Small intestine (tissue), 16 donors: ENCODE measurements at places on chromosomes 1 and 21. TPM values are rescaled to one million over a fixed set of nuclear protein-coding genes. Genes with fewer than 3 reads are reported as not detected.

Gene LCK
- polyA plus RNA-seq = 4.0 TPM

Gene DIRAS3
- polyA plus RNA-seq = 2.2 TPM

Gene ANGPTL7
- polyA plus RNA-seq = not detected

Gene ATP1A4
- polyA plus RNA-seq = 0.12 TPM

Gene KLF17
- polyA plus RNA-seq = 0.06 TPM

Gene FCRL6
- polyA plus RNA-seq = not detected

Gene PRAMEF6
- polyA plus RNA-seq = not detected

Gene RIMKLA
- under 0.01 TPM for polyA plus RNA-seq

Gene AIRE
- polyA plus RNA-seq = 7.0 TPM

Gene TLR5
- polyA plus RNA-seq = 1.8 TPM
